Activated naive CD4-positive, alpha-beta T cell treated with anti-CD3 and anti-CD28 coated beads for 36 hours (primary cell): ENCODE measurements at places on chromosomes 5 and 9.

DNA sequence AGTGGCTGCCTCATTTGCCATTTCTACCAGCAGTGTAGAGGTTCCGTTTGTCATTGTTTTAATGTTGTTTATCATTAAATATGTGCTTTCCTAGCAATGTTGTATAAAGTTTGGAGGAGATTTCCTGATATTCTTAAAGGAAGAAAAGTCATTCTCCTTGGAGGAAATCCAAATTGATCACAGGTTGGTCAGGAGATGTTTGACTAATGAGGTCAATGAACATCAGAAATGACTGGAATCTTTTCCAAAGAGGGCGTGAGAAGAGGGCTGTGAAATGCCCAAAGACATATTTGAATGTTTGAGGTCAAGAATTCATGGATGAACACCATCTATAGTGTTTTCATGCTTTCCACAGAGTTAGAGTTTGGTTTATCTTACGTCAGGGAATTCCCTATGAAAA, 471.3 kb downstream of the MAT2B start:
- no peak for DNase-seq

DNA sequence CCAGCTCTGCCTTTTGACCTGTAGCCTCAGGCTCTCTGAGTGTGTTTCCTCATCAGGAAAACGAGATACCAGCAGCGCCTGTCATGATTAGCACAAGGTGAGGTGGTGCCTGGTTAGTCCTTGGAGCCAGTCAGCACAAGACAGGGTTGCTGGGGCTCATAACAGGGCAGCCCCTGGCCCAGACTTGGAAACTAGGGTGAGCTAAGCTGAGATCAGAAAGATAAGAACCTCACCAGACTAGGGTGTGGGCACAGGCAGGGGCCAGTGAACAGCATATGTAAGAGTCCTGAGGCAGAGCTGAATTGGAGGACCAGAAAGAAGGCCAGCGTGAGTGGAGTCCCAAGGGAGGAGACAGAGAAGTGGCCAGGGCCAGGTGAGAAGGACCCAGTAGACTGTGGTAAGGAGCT, 42.7 kb upstream of the FUBP3 start:
- DNase-seq = no peak

- no peak for DNase-seq
Observed at GRCh38 chr9:93121316-93122241, 12.5 kb downstream of the NINJ1 start.

DNA sequence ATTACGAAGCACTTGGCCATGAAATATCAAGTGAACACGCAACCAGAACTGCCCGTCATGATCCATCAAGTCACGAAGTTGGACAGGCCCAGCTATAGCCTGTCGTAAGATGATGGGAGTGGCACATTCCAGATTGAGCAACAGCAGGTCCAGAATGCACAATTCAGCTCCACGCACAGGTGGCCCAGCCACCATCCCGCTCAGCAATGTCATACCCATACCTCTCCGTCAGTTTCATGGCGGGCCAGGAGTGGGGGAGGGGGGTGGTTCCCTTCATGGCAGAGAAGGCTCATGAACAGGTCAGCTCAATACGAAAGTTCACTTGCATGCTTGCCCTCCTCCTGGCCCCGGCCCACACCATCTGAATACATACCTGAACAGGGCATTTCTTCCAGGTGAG, 34.9 kb downstream of the SMIM23 start:
- DNase-seq = no peak
